ENCODE measurements at places on chromosomes 7 and 10. TPM values are rescaled to one million over a fixed set of nuclear protein-coding genes. Genes with fewer than 3 reads are reported as not detected.

GRCh38 chr10:89074120-89074519 lies 83.5 kb downstream of the FAS start:
- peak; percentile 49 for DNase-seq

DNA sequence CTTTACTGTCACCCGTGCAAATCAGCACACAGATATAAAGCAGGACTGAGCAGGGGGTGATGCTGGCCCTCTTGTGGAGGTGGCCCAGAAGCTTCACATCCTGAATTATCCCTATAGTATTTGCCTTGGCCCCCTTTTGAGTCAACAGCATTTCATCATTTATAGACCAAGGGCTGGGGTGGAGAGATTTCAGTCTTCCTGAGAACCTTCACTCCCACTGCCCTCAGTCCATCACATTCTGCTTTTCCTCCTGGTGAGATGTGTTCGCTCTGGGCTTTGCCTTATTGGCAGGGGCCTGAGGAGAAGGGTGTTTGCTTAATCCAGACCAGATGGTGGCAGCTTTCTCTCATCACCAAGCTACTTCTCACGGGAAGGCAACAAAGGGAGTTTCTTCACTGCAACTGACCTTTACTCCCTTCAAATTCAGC lies 47.7 kb downstream of the NOC3L start:
- DNase-seq = no peak

DNA sequence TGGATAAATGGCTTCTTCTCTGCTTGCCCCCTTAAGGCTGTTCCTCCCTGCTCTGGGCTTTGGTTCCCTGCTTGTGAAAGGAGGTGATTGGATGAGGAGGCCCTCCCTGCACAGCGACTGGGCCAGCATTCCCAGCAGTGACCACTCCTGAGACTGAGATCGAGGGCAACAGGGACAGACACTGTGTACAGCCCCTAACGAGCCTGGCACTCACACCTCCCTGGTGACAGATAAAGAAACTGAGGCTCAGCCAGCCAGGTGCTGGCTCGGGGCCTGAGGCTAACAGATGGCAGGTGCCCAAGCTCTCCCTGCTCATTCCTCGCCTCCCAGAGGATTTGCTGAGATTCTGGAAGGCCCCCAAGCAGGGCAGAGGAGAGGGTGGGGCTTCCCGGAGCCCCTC lies 12.0 kb upstream of the AQP1 start:
- no peak for DNase-seq

- DNase-seq = no peak
These were observed 56.6 kb downstream of the MPLKIP start for GRCh38 chr7:40077849-40078248.

DNA sequence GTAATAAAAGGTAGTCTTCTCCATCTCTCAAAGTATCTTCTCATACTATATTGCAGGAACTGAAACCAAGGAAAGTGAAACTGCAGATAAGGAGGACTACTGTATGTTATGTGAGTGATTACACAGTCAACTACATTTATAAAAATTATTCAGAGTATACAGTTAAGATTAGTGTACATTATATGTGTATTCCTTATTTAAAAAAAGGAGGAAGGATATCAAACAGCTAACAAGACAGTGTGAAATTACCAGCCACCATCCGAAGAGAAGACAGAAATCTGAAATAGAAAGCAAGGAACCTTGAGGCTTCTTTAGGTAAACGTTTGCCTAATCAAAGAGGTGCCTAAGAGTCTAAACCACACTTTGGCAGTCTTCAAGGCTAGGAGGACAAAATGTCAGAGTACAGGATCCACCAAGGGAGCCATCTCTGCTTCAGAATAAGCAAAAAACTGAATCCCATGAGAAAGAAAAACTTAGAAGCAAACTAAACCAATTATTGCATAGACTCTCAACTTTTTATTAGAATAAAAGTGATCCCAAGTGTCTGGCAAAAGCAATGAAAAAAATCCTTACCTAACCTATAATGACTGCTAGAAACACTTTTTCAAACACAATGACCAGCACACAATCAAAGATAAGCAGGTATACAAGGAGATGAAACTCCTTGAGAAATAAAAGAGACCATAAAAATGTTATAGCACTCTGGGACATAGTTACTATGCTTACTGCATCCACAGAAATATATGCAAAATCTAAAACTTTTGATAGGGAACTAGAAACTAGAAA lies 6.4 kb downstream of the USP6NL start:
- no peak for DNase-seq

GRCh38 chr7:5143106-5143505 lies 46.9 kb upstream of the WIPI2 start:
- no peak for DNase-seq

- no peak for DNase-seq
These were observed 16.1 kb downstream of the COL26A1 start for GRCh38 chr7:101378751-101379174.

- no peak for DNase-seq
These were observed 196.8 kb downstream of the PTN start for GRCh38 chr7:137146552-137147337.

- no peak for DNase-seq
These were observed 253.2 kb downstream of the CAMK1D start for GRCh38 chr10:12602521-12602920.

DNA sequence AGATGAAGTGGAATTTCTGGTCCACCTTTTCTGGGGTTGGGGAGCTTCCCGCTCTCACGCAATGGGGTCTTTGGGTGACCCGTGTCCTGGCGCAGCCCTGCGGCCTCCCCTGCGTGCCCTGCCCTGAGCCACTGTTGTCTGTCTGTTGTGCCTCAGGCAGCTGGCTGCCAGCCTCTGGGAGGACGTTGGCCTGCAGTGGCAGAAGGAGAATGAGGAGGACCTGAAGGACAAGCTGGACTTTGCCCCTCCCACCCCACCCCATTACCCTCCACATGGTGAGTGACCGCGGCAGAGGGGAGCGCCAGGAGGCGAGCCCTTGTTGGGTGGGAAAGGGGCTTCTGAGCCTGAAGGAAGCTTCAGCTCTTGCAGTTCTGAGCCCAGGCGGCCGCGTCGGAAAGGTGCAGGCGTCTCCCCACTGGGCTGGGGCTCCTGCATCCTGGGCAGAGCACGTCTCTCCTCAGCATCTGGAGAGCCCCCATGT lies 14.2 kb upstream of the PRKAR1B start:
- no peak for DNase-seq

PLXDC2 gene
- 2.9 TPM for total RNA-seq

FAM25C gene
- total RNA-seq = not detected

AKR1D1 gene
- not detected for total RNA-seq

OR2A1 gene
- not detected for total RNA-seq

AGBL3 gene
- total RNA-seq = 1.4 TPM

POR gene
- total RNA-seq = 94.4 TPM
